Naive thymus-derived CD8-positive, alpha-beta T cell (primary cell): ENCODE measurements at places on chromosomes 16 and 17.

DNA sequence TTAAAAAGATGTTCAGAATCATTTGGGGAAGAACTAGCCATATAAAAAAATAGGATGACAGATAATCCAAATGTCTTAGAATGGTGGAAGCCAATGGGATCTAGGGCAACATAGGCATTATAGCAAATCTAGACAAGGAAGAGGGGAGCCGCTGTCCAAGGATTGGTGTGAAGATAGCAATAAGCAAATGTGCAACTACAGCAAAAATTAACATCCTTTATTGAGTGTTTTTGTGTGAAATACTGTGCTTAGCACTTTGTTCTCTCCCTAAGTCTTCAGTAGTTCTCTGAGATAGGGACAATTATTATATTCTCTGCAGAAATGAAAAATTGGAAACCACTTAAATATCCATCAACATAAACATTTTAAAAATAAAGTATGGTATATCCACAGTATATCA is 177.0 kb downstream of the PHKB start:
- DNase-seq = no peak

GRCh38 chr16:6891496-6891895 is 441.1 kb upstream of the RBFOX1 start:
- DNase-seq = no peak

DNA sequence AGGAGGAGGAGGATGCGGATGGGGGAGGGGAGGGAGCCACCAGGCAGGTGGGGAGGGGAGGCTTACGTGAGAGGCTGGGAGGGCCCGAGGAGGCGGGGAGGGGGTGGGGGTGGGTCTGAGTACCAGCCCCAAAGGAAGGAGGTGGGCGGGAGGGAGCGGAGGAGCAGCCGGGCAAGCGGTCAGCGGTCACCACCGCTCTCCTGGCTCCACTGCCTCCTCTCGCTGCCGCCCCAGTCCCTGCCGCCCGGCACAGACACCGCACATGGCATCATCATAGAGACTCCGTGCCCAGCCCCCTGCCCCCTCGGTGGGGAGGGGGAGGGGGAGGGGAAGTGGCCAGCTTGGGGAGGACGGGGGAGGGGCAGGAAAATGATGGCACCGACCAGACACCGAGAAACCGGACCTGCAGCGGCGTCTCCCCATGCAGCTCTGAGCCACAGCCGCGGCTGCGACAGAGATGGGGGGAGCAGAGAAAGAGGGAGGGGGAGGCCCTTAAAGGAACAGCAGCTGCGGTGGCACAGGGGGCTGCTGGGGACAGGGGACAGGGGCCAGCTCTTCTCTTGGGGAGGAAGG is at the start of gene TLCD3B:
Gene TLCD3B (minus strand): TSS at position 431 of the 573 bp plus-strand sequence. CDS start 744 bp downstream, outside the sequence.
- no peak for DNase-seq

DNA sequence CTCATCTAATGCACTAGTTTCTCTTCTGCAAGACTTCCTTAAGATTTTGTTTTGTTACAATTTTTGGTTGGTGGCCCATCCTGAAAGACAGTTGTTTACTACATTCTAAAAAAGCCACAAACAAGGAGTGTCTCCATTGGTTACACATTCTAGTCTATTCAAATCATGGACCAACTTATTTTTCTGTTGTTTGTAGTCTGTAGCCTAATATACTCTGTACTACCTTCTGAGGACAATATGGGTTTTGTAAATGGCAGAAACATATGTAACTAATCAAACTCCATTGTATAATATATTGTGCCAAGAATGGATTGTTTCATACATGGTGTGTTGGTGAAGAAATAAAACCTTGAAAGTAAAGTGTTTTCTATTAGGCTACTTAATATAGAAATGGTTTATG is 79.5 kb upstream of the DHX40 start:
- DNase-seq = no peak

- DNase-seq = no peak
These were observed 25.9 kb upstream of the NKD1 start for GRCh38 chr16:50522324-50522723.

DNA sequence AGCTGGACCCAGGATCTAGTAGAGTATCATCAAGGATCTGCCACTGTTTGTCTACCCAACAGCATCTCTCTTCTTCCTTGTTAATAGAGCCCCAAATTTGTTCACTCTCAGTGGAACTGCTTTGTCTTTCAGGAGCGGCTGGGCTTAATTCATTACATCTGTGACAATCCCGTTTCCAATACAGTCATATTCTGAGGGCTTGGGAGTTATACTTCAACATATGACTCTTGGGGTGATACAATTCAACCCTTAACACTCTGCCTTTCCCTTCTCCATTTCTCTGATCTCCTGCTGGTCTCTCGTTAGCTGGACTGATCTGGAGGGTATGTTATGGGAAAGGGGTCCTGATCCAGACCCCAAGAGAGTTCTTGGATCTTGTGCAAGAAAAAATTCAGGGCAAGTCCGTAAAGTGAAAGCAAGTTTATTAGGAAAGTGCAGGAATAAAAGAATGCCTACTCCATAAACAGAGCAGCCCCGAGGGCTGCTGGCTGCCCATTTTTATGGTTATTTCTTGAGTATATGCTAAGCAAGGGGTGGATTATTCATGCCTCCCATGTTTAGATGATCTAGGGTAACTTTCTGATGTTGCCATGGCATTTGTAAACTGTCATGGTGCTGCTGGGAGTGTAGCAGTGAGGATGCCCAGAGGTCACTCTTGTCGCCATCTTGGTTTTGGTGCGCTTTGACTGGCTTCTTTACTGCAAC is 42.4 kb downstream of the IQCK start:
- no peak for DNase-seq

DNA sequence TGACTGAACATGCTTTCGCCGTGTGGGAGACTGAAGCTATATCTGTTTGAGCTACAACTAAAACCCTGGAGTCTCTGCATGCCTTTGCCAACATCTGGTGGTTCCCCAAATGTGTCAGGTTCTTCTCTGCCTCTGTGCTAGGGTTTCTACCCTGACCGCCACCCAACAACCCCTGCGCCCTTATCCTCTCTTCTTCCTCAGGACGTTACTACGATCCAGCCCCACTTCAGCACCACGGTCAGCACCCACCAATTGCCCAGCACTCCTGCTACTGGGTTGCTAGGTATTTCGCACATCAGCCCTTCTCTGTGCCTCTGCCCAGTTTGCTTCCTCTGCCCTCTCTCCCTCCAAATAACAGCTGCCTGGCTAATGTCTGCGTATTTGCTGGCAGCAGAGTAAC is 106.3 kb upstream of the HSBP1 start:
- DNase-seq = no peak

DNA sequence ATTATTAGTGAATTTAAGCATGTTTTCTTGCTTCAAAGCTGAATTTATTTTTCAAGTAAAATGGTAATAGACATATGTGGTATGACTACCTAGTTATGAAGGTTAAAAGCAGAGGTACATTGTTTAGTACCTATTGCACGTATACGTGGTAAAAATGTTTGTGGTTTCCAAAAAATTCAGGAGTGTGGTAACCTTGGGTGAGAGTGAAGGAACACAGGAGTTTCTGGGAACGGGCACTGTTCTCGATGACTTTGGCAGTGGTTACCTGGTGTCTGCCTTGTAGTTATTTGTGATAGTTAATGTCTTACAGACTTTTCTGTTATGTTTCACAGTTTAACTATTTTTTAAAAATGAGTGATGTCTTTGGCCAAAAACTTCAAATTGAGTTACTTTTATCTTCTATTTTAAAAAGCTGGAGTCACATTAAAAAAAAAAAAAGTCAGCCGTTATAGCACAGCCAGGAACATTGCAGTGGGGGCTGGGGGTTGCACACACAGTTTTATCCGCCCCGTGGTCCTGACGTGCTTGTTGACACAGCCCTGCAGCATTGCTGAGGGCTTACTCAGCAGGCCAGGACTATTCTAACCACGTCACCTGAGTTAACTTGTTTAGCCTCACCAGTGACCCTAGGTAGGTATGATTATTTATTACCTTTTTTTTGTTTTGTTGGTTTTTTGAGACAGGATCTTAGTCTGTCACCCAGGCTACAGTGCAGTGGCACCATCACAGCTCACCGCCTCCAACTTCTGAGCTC is 10.9 kb downstream of the JPT2 start:
- DNase-seq = no peak

DNA sequence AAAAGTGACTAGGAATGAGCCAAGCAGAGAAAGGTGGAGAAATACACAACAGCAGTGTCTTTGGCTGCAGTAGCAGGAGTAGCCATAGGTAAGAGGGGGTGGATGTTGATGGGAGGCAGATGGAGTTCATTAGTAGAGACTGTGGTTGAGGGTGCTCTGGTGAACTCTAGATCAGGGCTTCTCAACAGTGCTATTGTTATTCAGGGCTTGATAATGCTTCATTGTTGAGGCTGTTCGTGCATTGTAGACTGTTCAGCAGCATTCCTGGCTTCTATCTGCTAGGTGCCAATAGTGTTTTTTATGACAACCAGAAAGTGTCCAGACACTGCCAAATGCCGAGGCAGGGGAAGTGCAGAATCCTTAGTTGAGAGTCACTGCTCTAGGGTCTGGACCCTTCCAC is 3.6 kb downstream of the ALKBH5 start:
- DNase-seq = no peak
